Fibroblast of the aortic adventitia (primary cell): ENCODE measurements at places on chromosomes 16 and 17. TPM values are rescaled to one million over a fixed set of nuclear protein-coding genes. Genes with fewer than 3 reads are reported as not detected.

The FBXW10 gene
- under 0.01 TPM in 1 of 2 replicates, not detected in the other for total RNA-seq

The FN3K gene
- 0.74 and 2.8 TPM in 2 replicates for total RNA-seq

The SECTM1 gene
- total RNA-seq: 9.8 and 34.2 TPM in 2 replicates

The P2RX1 gene
- total RNA-seq: not detected in 2 replicates

The ASGR2 gene
- total RNA-seq: not detected in 2 replicates

The CCDC144A gene
- 13.7 and 18.7 TPM in 2 replicates for total RNA-seq

The TMEM235 gene
- total RNA-seq: not detected in 2 replicates

The HLF gene
- 4.4 TPM in 1 of 2 replicates, not detected in the other for total RNA-seq

The PPP1R27 gene
- not detected in 2 replicates for total RNA-seq

The MT1M gene
- total RNA-seq: 3.4 and 10.3 TPM in 2 replicates
